Anterior cingulate cortex (tissue), 58 donors: ENCODE measurements at places on chromosomes 12 and 14.

DNA sequence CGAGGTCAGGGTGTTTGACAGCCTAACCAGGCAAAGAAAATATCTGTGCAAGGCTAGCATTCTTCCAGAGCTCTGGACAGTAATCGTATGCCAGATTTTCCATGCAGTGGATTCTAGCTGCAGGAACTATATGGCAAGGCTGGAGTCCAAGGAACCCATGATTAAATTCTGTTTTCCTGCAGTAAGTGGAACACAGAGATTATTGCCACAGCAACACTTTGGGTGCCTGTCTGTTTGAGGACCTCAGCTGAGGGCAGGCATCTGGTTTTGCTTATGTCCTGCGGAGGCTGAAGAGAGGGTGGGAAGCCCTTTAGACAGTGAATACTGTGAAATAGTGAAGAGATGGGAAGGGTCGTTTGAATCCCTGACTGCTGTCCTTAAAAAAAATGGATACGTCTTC is 104.4 kb downstream of the DAD1 start:
- no peak for DNase-seq

- no peak for DNase-seq
Observed at GRCh38 chr12:94242901-94243300, 94.5 kb downstream of the PLXNC1 start.

DNA sequence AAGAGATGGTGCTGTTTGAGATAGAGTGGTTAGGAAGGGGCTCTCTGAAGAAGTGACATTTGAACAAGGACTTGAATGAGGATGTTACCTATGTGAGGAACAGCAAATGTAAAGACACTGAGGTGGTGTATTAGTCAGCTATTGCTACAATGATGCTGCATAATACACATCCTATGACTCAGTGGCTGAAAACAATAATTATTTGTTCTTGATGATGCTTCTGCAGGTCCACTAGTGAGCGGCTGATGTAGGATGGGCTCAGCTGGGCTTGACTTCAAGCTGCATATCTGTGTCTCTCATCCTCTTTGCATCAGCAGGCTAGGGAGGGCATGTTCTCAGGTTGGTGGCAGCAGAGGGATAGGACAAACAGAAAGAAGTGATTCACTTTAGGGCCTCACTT is 21.4 kb upstream of the CLMN start:
- no peak for DNase-seq

GRCh38 chr12:58727521-58727920 is 192.8 kb downstream of the LRIG3 start:
- DNase-seq, result no peak

GRCh38 chr12:2124466-2125023 is 71.8 kb downstream of the CACNA1C start:
- DNase-seq, result no peak

- DNase-seq, result no peak
Observed at GRCh38 chr14:101620031-101620788, 58.9 kb downstream of the DIO3 start.

- no peak for DNase-seq
Observed at GRCh38 chr14:59356767-59357166, 108.4 kb downstream of the GPR135 start.

- no peak for DNase-seq
Observed at GRCh38 chr12:107091381-107091780, 2.0 kb downstream of the CRY1 start.

GRCh38 chr12:31524791-31525495 is 66.0 kb downstream of the DENND5B start:
- DNase-seq, result no peak

GRCh38 chr12:88433997-88434703 is 146.1 kb downstream of the KITLG start:
- DNase-seq, result no peak

DNA sequence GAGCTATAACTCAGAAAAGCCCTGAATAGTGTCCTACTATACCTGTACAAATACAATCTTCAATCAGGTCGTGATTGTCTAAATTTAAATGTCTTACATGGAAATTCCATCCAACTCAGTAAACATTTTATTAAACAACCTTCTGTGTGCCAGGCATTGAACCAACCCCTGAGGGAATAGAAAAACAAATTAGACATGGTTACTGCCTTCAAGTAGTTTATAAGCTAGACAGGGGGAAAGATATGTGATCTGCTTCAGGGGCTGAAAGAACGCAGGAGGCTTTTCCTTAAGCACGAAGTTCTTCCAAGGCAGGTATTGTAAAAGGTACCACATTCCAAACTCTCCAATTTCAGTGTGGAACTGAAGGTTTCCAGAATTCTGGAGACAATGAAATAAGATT is 39.7 kb upstream of the STAB2 start:
- no peak for DNase-seq

DNA sequence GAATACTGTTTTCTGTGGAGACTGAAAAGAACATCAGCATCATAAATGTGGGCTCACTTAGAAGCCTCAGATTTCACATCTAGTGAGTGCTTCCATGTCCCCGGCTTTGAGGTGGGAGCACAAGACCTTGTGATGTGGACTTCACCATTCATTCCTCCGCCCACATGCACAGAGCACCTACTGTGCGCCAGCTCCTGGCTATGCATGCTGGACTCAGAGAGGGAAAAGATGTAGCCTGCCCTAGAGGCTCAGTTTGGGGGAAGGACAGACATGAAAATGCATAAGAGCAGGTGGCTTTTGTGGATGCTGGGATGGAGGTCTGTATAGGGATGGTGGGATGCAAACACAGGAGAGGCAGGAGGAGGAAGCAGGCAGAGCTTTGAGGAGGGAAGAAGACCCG is 65.0 kb downstream of the SERPINA3 start:
- DNase-seq, result no peak

- DNase-seq, result no peak
Observed at GRCh38 chr12:25771041-25771440, 187.4 kb upstream of the RASSF8 start.

GRCh38 chr14:76690502-76691105 is 70.7 kb upstream of the VASH1 start:
- no peak for DNase-seq

GRCh38 chr14:76208340-76208739 is 56.6 kb downstream of the GPATCH2L start:
- no peak for DNase-seq

DNA sequence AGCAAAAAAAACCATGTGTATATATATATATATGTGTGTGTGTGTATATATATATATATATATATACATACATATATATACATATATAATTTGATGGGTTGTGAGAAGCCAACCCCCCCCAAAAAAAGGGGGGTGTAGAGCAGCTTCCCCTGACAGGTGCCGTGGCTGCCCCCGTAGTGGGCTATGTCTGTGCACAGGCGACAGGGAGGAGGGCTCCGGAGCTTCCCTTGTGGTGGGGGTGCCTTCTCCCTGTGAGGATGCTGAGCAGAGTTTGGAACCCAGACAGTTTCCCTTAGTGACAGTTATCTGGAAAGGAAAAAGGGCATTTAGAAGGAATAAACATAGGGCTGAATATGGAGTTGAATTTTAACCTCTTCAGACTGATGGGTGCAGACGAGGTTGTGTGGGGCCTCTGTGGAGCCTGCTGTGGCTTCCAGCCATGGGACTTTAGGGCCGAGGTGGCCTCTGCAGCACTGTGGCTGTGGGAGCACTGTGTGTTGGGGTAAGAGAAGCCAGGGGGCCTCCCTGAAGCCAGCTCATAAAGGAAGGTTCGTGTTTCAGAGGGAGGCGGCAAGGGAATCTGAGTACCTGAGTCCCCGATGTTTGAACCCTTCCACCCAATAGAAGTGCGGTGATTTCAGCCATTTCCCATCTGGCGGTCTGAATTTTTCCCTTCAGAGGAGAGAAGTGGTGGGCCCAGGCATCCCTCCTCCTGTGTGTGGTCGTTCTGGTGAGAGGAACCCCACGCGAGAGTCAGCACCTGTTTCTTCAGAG is 19.8 kb downstream of the XRCC3 start:
- DNase-seq, result no peak

GRCh38 chr14:35299708-35300107 is 7.5 kb downstream of the PSMA6 start:
- no peak for DNase-seq

- no peak for DNase-seq
Observed at GRCh38 chr12:22034709-22035506, 11.1 kb upstream of the CMAS start.

DNA sequence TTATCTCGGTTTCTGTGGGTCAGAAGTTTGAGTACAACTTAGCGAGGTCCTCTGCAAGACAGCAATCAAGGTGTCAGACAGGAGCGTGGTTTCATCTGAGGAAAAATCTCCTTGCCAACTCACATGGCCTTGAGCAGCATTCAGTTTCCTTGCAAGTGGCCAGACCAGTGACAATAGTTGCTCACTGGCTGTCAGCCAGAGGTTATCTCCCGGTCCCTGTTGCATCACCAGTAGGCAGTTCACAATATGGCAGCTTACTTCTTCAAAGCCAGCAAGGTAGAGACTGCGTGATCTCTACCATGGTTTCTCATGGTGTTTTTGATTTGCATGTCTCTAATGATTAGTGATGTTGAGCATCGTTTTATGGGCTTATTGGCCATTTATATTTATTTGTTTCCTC is 143.8 kb upstream of the DAAM1 start:
- no peak for DNase-seq
